BE2C (cell line): ENCODE measurements at places on chromosomes 2 and 18.
A peak's percentile ranks its signal among the peaks of the same experiment; 100 is the strongest.

GRCh38 chr18:61643884-61644647 is 248.7 kb downstream of the RNF152 start:
- DNase-seq: no peak

GRCh38 chr18:22868831-22869230 is 64.3 kb upstream of the RBBP8 start:
- DNase-seq: no peak

- no peak for DNase-seq
These were observed 3.1 kb downstream of the SP3 start for GRCh38 chr2:173962031-173962430.

DNA sequence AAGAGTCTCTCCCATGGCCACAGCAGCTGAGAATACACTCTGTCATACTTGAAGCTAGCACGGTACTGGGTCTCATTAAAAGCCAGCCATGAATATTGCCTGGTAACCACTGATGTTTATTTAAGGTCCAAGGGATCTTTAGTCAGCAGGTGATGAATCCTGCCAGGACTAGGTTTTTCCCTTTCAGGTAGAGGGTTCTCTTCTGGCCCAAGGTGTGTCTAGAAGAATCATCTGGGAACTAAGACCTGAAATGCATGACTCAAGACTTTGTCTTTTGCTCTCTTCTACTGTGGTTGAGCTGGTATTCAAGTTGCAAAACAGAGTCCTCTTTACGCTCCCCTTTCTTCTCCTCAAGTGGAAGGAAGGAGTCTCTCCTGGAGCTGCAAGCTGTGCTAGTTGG is 400.5 kb upstream of the FSIP2 start:
- DNase-seq: no peak

DNA sequence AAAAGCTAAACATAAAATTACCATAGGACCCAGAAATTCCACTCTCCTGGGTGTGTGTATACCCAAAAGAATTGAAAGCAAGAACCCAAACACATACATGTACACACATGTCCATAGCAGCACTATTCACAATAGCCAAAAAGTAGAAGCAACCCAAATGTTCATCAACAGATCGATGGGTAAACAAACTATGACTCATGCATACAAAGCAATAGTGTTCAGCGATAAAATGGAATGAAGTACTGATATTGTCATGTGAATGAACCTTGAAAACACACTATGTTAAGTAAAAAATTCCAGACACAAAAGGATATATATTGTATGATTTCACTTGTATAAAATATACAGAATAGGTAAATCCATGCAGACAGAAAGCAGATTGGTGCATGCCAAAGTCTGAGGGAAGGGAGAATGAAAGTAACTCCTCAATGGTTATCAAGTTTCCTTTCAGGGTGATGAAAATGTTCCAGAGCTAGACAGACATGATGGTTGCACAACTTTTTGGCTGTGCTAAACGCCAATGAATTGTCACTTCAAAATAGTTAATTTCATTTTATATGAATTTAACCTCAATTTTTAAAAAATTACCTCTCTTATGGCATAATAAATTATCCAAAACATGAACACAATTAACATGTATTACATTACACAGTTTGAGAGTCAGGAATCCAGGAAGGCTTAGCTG is 35.5 kb downstream of the GKN2 start:
- DNase-seq: no peak

GRCh38 chr2:124566518-124566970 is 541.5 kb downstream of the CNTNAP5 start:
- DNase-seq: no peak

DNA sequence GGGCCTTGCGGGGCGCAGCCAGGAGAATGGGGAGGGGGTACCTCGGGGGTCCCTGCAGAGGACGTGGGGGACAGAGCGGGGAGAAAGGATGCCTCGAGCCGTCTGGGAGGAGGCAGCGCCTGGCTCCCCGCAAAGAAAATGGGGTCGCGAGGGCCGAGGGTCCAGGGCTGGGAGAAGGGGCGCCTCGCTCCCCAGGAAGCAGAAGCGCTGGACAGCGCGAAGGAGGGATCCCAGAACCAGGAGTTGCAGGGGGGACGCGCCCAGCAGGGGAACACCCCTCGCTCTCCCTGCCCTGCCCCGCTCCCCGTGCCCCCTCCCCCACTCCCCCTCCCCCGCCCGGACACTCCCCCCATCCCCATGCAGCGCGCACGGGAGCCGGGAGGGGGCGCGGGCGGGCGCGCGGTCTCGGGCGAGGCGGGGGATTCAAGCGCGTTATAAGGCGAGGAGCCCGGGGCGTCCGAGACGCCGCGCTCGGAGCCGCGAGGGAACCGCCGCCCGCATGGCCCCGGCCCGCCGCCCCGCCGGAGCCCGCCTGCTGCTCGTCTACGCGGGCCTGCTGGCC is at the start of gene ERFE:
Gene ERFE, plus strand, starts transcription at position 462 of the 562 bp plus-strand sequence. Its CDS starts 38 bp downstream, at position 500.
- peak; percentile 72 for DNase-seq

DNA sequence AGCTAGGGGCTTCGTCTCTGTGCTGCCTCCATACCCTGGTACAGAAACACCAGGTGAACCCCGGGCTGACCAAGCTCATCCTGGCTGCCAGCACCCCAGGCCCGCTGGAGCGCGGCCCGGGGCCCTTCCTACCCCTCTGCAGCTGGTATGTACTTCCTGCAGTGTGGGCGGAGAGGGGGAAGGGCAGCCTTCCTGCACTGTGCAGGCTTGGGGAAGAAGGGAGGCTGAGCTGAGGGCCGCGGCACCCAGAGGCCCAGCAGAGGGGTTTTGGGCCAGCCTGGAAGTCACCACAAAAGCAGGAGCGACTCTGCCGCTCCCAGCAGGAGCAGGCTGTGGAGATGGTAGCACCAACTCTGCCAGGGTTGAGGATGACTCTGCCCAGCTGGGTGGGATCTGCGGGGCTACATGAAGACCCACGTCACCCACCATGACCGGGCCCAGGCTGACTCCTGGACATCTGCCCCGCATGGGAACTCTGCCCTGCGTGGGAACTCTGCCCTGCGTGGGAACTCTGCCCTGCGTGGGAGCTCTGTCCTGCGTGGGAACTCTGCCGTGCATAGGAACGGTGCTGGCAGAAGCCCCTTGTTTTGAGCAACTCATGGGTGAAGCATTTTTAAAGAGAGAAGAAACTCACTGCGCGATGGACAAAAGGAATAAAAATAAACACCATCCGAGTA is 273.3 kb downstream of the NDUFA10 start:
- no peak for DNase-seq

- DNase-seq: no peak
These were observed 7.5 kb downstream of the CHRNA1 start for GRCh38 chr2:174756743-174757142.

DNA sequence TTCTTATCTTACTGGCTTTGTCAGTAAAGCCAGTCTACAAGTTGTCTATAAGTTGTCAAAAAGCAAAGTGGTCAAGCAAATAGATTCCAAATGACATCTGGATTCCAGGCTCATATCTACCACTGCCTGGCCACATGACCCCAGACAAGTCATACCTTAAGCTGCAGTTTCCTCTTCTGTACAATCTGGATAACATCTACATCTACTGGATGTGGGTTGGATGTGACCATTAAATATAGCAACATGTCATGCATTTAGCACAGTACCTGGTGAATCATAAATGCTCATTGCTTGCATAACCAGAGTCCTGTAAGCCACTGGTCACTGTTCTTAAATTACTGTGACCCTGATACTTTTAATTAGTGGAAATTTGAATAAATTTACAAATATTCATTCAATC is 16.8 kb downstream of the COBLL1 start:
- DNase-seq: no peak
